ENCODE measurements at places on chromosomes 2 and 18. TPM values are rescaled to one million over a fixed set of nuclear protein-coding genes. Genes with fewer than 3 reads are reported as not detected.

Gene NXPH2
- polyA plus RNA-seq, result 1.1 TPM

Gene C2orf78
- polyA plus RNA-seq, result not detected

GRCh38 chr2:19214682-19215391, 143.6 kb downstream of the OSR1 start:
- H3K4me3 ChIP-seq, result no peak overlapping the region
- H3K27me3 ChIP-seq, result no peaks in the 10 kb centered on the region
- H3K27ac ChIP-seq, result no peak overlapping the region
- no peak for DNase-seq
- no peaks in the 10 kb centered on the region for H3K36me3 ChIP-seq
- no peaks in the 10 kb centered on the region for H3K4me1 ChIP-seq

Gene IL1R1
- polyA plus RNA-seq, result 137 TPM

GRCh38 chr18:63431180-63431579, 8.9 kb upstream of the VPS4B start:
- no peak for DNase-seq
- no peaks in the 10 kb centered on the region for H3K4me1 ChIP-seq
- no peak overlapping the region for H3K4me3 ChIP-seq
- H3K27me3 ChIP-seq, result no peaks in the 10 kb centered on the region
- no peak overlapping the region for H3K27ac ChIP-seq

Gene OR6B2
- polyA plus RNA-seq, result not detected

DNA sequence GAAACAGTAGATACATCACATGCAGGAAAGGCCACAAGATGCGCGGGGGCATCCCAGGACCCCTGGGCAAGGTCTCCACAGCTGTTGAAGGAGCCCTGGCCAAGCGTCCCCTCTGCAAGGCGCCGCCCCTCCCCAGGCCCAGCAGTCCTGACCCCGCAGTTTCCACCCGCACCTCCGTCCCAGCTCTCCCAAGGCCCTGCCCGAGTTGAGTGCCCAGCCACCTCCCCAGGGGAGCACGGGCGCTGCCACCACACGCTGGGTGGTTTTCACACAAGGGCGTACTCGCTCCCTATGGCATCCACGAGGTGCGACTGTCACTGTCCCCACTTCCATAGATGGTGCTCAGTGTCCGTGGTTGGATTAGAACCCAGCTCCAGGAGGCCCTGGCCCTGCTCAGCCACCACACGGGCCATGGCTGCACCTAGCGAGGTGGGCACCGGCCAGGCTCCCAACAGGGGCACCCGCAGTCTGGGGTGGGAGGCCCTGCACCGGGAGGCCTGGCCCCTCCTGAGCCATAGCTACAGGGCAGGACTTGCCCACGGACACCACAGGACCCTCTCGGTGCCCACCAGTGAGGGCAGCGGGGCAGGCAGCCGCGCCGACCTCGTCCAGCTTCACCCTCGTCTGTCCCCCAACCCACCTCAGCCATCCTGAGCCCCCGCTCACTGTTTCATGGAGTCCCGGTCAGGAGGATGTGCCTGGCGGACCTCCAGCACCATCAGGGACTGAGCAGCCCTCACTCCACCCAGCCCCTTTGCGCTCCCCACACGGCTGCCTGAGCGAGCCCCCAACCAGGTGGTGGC, 36.0 kb downstream of the KIF1A start:
- H3K27ac ChIP-seq, result no peak overlapping the region
- no peak overlapping the region for H3K4me3 ChIP-seq
- no peaks in the 10 kb centered on the region for H3K4me1 ChIP-seq
- no peaks in the 10 kb centered on the region for H3K36me3 ChIP-seq
- DNase-seq, result no peak

GRCh38 chr2:74528600-74529356, 728 bp downstream of the AUP1 start:
- H3K4me1 ChIP-seq, result peaks cover 11% of the 10 kb centered on the region
- no peaks in the 10 kb centered on the region for H3K36me3 ChIP-seq
- peak overlapping the region; percentile 89 for H3K4me3 ChIP-seq
- no peak for DNase-seq
- H3K27me3 ChIP-seq, result no peaks in the 10 kb centered on the region
- peak overlapping the region; percentile 94 for H3K27ac ChIP-seq

Gene PLGLB2
- 2.7 TPM for polyA plus RNA-seq

- H3K36me3 ChIP-seq, result no peaks in the 10 kb centered on the region
- peaks cover 79% of the 10 kb centered on the region for H3K4me1 ChIP-seq
- peak; percentile 73 for DNase-seq
- H3K27me3 ChIP-seq, result no peaks in the 10 kb centered on the region
- no peak overlapping the region for H3K4me3 ChIP-seq
Measured at GRCh38 chr2:43105586-43106558, 120.5 kb downstream of the ZFP36L2 start.

GRCh38 chr2:33350632-33351031, 125.8 kb upstream of the RASGRP3 start:
- no peak for DNase-seq
- H3K27me3 ChIP-seq, result no peaks in the 10 kb centered on the region
- H3K27ac ChIP-seq, result no peak overlapping the region
- no peaks in the 10 kb centered on the region for H3K36me3 ChIP-seq
- H3K4me3 ChIP-seq, result no peak overlapping the region

Gene CNGA3
- polyA plus RNA-seq, result not detected

All from left lung (tissue), 14 donors.